ENCODE measurements at places on chromosomes 6 and 20.
A peak's percentile ranks its signal among the peaks of the same experiment; 100 is the strongest.

DNA sequence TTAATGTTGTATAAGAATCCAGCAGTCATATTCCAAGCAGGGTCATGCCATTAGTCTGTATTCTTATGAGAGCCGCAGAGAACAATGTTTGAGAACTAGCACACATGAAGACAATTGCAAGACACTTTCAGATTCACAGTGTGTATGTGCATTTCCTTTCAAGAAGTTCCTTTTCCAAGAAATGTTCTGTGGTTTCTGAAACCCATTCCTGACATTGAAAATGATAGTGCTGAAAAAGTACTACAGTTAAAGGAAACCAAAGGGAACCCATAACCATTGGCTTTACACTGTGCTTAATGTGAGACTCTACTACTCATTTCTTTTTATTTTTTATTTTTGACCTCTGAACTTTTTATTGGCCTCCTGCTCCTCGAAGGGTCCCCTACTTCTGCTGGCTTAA is 4.2 kb upstream of the CALHM6 start:
- DNase-seq = no peak

- no peak for DNase-seq
These were observed 75.7 kb downstream of the AGPAT4 start for GRCh38 chr6:161198176-161198575.

GRCh38 chr20:6940048-6940447 is 172.6 kb downstream of the BMP2 start:
- DNase-seq = peak; percentile 13

DNA sequence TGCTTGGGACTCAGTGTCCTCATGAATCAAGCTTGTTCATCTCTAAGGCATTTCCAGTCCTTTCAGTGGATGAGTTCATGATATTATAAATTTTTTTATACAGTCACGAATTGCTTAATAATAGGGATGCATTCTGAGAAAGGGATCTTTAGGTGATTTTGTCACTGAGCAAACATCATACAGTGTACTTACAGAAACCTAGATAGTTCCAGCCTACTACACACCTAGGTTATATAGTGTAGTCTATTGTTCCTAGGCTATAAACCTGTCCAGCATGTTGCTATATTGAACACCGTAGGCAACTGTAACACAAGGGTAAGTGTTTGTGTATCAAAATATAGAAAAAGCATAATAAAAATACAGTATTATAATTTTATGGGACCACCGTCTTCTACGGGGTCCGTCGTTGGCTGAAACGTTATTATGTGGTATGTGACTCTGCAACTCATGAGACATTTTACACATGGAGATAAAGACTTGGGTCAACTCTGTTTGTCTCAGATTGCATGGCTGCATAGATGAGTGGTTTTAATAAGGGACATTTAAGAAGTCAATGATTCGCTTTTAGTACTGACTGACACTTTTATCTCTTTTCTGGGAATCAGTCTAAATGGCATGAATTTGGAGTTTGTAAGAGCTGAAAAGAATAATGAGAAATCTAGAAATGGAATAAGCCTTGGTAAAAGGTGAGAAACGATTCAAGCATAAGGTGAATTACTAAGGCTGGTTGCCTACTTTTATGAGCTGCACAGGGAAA is 33.2 kb downstream of the CLIC5 start:
- DNase-seq = no peak

- DNase-seq = no peak
These were observed 122.7 kb downstream of the SMOC2 start for GRCh38 chr6:168563656-168564055.

GRCh38 chr6:158865769-158866168 is 46.6 kb upstream of the EZR start:
- DNase-seq = no peak

- peak; percentile 88 for DNase-seq
These were observed 2.3 kb downstream of the TUBB start for GRCh38 chr6:30722280-30723112.

- no peak for DNase-seq
These were observed 66.5 kb downstream of the REV3L start for GRCh38 chr6:111416529-111416928.

GRCh38 chr6:153960281-153960680 is 78.8 kb upstream of the OPRM1 start:
- no peak for DNase-seq

DNA sequence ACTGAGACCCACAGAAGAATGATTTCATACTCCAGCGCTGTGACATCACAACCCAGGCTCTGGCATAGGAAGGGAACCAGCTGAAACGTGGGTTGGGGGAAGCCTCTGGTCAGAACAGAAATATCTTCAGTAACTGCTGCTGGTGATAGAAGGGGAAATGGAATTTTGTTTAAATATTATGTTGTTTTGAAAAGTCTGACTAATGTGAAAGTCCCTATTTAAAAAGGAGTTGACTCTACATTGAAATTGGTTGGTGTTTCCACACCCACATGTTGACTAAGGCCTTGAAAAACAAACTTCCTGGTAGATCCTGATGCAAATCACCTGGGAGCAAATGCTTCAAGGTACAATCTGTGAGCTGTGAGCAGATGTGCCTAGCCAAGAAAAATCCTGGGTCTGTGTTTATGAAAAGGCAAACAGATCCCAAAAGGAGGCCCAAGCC is 24.5 kb upstream of the TCP11 start:
- no peak for DNase-seq

DNA sequence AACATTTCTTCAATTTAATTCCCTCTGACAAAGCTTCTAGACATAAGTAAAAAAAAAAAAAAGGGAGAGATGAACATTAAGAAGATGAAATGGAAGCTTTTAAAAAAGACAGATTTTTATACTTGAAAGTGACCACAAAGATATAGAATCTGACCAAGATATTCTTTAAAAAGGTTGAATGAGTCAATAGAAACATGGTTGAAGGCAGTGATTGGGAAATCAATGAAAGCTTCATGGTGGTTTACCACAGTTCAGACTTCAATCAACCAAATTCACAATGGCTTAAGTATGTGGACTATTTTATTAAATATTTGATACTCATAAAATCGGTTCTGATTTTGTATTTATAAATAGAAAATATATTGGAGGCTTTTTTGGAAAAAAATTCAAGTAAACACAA is 248.4 kb upstream of the HSF2 start:
- no peak for DNase-seq

DNA sequence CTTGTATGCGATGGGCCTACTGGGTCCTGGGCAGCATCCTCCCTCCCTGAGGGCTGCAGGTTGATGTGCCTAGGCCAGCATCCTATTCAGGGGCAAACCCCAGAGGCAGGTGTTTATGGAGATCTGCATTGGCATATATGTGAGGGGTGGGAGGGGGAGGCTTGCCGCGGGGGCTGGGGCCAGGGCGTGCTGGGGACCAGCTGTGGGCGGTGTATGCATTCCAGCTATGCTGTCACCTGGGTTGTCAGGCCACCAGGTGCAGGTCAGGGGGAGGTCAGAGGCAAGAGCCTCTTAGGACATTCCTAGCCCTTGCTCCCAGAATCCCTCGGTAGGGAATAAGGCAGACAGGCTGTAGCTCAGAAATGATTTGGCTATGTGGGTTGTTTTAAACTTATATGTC is 11.9 kb downstream of the FOXA2 start:
- no peak for DNase-seq

DNA sequence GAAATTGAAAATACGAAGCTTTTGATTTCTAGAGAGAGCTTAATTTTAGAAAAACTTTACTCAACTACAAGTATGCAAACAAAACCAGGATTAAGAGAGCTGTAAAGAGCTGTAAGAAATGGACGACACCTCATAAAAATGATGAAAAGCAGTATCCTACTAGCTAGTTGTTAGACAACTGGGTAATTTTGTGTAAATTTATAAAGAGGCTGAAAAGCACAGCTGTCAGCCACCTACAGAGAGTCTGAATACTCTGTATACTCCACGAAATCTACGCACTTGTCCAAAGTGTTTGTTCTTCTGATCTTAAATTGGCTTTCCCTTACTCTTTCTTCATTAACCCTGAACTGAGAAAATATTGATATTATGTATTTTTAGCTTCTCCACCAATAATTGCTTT is 808.4 kb upstream of the EPHA7 start:
- DNase-seq = no peak

- no peak for DNase-seq
These were observed 13.8 kb upstream of the SAYSD1 start for GRCh38 chr6:39128832-39129231.

- no peak for DNase-seq
These were observed 13.2 kb downstream of the CITED2 start for GRCh38 chr6:139361211-139361610.

DNA sequence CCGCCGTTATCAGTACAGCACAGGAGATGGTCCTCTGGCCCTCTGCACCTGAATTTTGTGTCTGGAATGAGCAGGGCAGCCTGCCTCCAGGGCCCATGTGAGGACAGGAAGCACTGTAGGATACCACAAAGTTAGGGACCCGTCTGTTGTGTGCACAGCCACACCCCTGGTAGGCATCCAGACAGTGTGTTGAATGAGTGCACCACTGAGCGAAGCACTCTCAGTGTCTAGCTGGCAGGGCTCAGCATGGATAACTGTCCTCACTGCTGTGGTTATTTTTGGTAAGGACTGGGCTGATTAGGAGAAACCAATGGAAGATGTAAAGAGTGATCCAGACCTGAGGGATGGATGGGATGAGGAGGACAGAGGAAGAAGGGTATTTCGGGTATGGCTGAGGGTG is 178.7 kb downstream of the CLIC5 start:
- no peak for DNase-seq

DNA sequence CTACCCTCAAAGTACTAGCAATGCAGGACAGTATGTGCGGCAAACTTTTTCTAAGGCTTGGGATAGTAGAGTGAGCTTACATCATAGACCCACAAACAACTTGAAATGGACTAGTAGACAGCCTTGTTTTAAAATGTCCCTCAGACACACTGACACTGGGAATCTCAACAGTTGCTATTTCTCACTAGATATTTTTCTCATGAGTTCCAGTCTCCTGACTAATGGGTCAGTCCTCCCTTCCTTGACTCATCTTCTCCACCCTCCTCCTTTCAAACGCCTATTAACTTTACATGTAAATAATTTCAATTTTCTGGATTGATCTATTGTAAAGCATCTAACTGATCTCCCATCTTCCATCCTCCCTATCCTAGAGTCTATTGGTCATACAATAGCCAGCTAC is 308.3 kb upstream of the PREP start:
- DNase-seq = no peak

- no peak for DNase-seq
These were observed 1.1 kb downstream of the PPIL4 start for GRCh38 chr6:149544646-149545257.
